ENCODE measurements at places on chromosomes 4 and X.

- DNase-seq, result no peak
Observed at GRCh38 chrX:48823053-48823452, 3.3 kb upstream of the ERAS start.

- DNase-seq, result no peak
Observed at GRCh38 chrX:57516491-57516890, 75.3 kb upstream of the ZXDB start.

DNA sequence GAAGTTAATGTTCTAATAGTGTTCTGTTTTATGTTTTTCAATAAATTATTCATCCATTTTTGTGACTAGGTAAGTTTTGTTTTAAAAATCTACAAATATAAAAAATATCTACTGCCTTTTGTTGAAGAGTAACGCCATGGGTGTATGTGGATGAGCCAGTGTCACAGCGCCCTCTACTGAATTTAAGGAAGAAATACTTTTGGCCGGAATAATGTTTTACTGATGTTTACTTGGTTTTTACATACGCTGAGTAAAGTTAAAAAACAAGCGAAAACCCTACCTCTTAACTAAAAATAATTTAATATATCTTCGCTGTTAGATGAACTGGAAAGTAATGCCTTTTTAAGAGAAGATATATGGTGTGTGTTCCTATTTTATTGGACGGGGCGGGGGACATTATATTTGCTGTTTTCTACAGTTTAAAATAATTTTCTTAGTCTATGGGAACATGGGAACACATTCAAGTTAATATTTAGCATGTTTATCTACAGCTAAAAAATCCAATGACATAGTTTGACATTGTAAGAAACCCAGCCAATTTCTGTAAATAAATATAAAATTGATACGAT, 86.1 kb downstream of the CPE start:
- DNase-seq, result no peak

DNA sequence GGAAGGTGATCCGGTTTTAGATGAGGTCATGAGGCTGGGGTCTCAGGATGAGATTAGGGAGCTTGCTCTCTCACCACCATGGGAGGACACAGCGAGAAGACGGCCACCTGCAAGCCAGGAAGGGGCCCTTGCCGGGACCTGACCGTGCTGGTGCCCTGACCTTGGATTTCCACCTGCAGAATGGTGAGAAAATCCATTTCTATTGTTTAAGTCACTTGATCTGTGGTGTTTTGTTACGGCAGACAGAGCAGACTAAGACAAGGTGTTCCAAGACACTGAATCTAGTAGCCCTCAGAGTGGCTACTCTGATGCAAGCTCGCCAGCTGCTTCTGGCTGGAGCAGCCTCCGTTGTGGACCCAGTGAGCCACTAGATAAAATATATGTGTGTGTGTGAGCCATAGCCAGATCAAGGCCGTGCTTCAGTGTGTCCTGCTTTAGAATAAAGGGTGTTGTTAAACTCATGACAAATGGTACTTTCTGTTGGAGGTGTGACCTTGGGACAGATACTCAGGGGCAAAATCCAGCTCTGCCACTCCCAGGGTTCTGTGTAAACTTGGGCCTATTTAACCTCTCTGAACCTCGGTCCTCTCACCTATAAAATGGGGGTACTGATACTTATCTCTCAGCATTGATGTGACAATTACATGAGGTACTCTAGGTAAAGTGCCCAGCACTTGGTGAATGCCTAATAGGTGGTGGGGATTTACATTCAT, 67.9 kb upstream of the STX18 start:
- DNase-seq, result no peak

GRCh38 chrX:110531873-110532580, 173.4 kb downstream of the RTL9 start:
- no peak for DNase-seq

DNA sequence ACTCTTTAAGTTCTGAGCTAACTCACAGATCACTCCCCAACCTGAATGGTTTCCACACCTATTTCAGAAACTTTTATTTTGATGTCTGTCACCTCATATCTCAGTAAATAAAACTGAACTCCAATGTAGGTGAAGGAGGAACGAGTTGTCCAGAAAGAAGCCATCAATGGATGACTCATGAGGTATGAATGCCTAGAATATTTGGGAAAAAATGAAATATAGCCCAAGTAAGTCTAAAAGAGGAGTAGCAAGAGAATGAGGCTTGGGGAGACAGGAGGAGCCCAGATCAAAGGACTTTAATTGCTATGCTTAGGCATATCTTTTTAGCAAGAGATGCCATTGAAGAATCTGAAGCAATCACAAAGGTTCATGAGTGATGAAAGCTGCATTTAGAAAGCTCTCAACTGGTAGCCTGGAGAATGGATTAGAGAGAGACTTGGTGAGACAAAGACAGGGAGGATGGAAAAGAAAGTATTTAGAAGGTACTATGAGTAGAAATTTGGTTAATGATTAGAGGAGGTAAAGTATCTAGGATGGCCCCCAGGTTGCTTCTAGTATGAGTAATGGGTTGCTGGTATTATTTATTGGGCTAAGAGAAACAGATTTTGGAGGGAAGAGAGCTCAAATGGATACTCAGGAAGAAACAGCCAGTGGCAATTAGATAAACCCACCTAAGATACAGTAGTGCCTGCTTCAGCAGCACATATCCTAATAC, 39.4 kb downstream of the NOCT start:
- DNase-seq, result no peak

DNA sequence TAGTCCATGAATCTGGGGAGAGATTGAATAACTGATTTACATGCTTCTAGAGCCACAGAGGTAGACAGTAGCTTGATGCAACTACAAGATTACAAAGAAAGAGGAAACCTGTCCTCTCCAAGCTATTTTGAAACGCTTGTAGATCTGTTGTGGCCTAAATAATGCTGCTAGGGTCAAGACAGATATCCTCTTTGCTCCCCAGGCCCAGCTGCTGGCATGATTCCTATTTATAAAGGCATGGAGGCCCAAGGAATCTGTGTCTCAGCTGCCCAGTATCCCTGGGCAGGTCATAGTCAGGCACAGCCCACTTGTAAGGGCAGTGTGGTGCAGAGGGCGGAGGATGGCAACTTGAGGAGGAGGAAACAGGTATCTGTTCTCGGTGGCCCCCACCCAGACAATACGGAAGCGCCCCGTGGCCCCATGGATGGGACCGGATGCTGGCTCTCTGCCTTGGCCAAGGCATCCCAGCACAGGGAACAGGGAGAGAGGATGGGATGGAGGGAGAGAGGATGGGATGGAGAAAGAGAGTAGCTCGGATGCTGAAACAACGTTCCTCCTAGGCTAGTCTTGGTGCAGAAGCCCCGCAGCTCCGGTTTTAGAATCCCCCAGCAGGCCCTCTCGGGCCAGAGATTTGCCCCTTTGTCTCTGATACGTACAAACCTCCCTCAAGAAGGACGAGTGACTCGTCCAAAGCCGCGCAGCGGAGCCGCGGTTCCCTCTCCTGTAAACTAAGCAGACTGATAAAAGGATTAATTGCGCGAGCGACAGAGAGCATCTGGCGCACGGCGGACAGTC, 767 bp upstream of the SMIM20 start:
- peak; percentile 37 for DNase-seq

GRCh38 chr4:184402740-184403383, 71.5 kb downstream of the IRF2 start:
- DNase-seq, result no peak

DNA sequence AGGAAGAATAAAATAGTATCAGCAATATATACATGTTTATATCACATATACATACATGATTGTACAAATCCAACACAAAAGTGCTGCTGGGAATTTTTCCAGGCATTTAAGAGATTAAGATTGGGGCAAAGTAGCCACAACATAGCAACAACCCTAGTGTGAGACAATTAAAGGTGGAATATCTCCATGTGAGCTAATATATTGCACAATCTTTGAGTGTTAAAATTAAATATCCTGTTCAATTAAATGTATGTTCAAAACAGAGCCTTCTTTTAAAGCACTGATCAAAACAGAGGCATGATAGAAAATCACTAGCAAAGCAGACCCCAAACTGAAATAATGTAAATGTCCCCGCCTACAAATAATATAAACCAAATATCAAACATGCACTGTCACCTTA, 97.6 kb downstream of the GABRB1 start:
- DNase-seq, result no peak

DNA sequence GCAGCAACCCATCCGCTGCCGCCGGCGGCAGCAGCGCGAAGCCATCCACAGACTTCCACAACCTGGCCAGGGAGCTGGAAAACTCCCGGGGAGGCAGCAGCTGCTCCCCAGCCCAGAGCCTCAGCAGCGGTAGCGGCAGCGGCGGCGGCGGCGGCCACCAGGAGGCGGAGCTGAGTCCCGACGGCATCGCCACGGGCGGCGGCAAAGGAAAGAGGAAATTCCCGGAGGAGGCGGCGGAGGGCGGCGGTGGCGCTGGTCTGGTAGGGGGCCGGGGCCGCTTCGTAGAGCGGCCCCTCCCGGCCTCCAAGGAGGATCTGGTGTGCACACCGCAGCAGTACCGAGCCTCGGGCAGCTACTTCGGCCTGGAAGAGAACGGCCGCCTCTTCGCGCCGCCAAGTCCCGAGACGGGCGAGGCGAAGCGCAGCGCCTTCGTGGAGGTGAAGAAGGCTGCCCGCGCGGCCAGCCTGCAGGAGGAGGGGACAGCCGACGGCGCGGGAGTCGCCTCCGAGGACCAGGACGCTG, 4.9 kb downstream of the PRDM8 start:
- DNase-seq, result peak; percentile 85

DNA sequence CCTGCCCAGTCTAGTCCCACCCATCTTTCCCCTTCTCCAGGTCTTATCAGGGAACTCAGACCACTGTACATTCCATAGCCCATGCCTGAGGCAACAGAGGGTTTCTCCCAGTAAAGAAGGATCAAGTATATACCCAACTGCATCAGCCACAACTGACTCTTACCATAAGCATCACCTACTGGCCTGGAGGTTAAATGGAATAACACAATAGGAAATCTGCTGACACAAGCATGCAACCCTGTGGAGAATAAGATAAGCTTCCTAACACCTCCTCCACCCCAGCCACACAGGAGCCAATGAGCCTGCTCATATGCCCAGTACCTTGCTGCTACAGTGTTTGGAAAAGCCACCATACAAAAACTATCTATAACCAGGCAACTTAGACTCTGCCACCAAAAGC, 34.6 kb upstream of the PLK4 start:
- DNase-seq, result no peak

All from stimulated activated CD4-positive, alpha-beta T cell treated with anti-CD3 and anti-CD28 coated beads, Interleukin-2, amount 100 ng/mL, for 24 hours (primary cell).